ENCODE measurements at places on chromosomes 16 and 17. TPM values are rescaled to one million over a fixed set of nuclear protein-coding genes. Genes with fewer than 3 reads are reported as not detected.
A peak's percentile ranks its signal among the peaks of the same experiment; 100 is the strongest.

Gene SAMD14
- 21.5 TPM for total RNA-seq

DNA sequence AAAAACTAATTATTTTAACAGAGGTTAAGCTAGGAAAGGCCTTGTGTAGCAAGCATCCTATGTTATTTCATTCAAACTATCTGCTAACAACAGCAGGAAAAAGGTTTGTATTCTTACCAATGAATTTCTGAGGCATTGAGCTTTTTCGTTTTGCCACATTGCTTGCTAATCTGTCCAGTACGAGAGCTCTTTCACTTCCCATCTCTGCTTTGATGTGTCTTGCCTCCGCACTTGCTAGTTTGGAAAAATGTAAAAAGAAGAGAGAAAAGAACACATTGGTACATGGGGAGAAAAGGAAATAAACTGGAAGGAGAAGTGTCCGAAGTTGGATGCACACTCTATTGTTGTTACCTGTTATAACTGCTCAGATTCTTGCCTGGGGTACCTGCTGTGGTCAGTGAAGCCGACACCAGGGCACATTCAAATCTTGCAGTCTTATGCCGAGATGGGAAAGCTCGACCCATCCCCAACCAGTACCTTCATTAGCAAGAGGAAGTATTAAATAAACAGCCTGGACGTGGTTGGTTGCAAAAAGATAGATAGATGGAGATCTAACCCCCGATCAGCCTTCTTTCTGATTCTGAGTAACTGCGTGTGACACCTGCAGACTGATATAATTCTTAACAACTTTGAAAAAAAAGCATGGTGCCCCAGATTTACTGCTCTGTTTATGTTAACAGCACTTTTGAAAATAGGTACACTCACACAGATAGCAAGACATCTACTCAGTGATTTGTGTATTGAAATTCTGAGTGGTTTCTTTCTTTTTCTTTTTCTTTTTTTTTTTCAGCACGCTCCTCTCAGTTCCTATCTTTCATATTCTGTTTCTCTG is 40.0 kb downstream of the GRB7 start:
- H3K4me1 ChIP-seq = peaks cover 9% of the 10 kb centered on the region
- no peaks in the 10 kb centered on the region for H3K27me3 ChIP-seq
- H3K4me3 ChIP-seq = peak overlapping the region; percentile 34
- H3K27ac ChIP-seq = peak overlapping the region; percentile 33

- H3K27ac ChIP-seq = no peak overlapping the region
- no peak overlapping the region for H3K4me3 ChIP-seq
- no peak for DNase-seq
- H3K36me3 ChIP-seq = no peaks in the 10 kb centered on the region
- H3K27me3 ChIP-seq = peaks cover 63% of the 10 kb centered on the region
These were observed 12.6 kb downstream of the RBFOX3 start for GRCh38 chr17:79597996-79598895.

DNA sequence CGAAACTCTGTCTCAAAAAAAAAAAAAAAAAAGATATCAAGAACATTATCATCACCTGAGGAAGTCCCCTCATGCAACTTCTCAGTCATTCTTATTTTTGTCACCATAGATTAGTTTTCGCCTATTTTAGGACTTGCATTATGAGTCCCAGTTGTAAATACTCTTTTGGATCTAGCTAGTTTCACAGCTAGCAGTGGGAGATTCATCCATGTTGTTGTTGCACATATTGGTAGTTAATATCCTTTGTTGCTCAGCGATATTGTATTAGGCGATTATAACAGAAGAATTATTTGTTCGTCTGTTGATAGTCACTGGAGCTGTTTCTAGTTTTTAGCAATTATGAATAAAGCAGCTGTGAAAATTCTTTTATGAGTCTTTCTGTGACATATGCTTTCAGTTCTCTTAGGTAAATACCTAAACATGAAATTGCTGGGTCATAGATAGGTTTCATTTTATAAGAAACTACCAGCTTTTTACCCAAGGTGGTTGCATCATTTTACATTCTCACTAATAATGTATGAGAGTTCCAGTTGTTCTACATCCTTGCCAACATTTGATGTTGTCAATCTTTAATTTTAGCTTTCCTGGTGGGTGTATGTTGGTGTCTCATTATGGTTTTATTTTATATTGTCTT is 40.7 kb upstream of the MAP3K14 start:
- H3K4me3 ChIP-seq = no peak overlapping the region
- no peaks in the 10 kb centered on the region for H3K27me3 ChIP-seq
- no peaks in the 10 kb centered on the region for H3K4me1 ChIP-seq
- no peaks in the 10 kb centered on the region for H3K36me3 ChIP-seq

DNA sequence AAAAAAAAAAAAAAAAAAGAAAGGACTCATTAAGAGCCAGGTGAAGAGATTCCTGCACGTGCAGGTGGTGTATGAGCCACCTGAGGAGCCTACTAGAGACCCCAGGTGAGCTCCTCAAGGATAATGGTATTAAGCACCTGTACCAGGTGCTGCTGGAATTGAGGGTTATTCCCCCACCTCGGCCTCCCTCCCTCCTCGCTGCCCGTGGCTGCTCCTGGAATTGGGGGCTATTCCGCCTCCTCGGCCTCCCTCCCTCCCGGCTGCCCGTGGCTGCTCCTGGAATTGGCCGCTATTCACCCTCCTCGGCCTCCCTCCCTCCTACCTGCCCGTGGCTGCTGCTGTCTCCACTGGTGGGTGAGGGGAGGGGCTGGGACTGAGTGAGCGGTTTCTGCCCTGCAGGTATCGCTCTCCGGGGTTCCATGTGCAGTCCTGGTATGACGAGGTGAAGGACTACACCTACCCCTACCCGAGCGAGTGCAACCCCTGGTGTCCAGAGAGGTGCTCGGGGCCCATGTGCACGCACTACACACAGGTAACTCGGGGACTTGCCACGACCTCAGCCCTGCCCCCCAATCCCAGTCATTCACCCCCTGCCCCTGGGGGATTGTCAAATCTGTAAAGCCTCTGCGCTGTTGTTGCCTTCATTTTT is 29.3 kb downstream of the CRISPLD2 start:
- H3K27ac ChIP-seq = no peak overlapping the region
- DNase-seq = no peak
- peaks cover 27% of the 10 kb centered on the region for H3K36me3 ChIP-seq
- H3K4me3 ChIP-seq = no peak overlapping the region

GRCh38 chr17:66468241-66469087 is 166.1 kb downstream of the PRKCA start:
- peaks cover 45% of the 10 kb centered on the region for H3K4me1 ChIP-seq
- no peaks in the 10 kb centered on the region for H3K27me3 ChIP-seq
- no peak overlapping the region for H3K4me3 ChIP-seq
- DNase-seq = no peak

GRCh38 chr17:80294210-80294609 is 33.6 kb downstream of the RNF213 start:
- no peaks in the 10 kb centered on the region for H3K4me1 ChIP-seq
- no peak overlapping the region for H3K4me3 ChIP-seq
- H3K27me3 ChIP-seq = no peaks in the 10 kb centered on the region
- no peak overlapping the region for H3K27ac ChIP-seq
- no peak for DNase-seq

- H3K4me1 ChIP-seq = peaks cover 62% of the 10 kb centered on the region
- peak; percentile 99 for DNase-seq
- H3K4me3 ChIP-seq = peak overlapping the region; percentile 72
- H3K27me3 ChIP-seq = no peaks in the 10 kb centered on the region
- H3K27ac ChIP-seq = peak overlapping the region; percentile 95
- no peaks in the 10 kb centered on the region for H3K36me3 ChIP-seq
These were observed 1.0 kb downstream of the MNT start for GRCh38 chr17:2399572-2400473.

GRCh38 chr17:14923981-14924380 is 341.1 kb downstream of the PMP22 start:
- H3K4me3 ChIP-seq = no peak overlapping the region
- H3K27me3 ChIP-seq = no peaks in the 10 kb centered on the region
- no peak overlapping the region for H3K27ac ChIP-seq
- no peaks in the 10 kb centered on the region for H3K4me1 ChIP-seq
- no peaks in the 10 kb centered on the region for H3K36me3 ChIP-seq
- DNase-seq = no peak

- no peak overlapping the region for H3K4me3 ChIP-seq
- H3K36me3 ChIP-seq = no peaks in the 10 kb centered on the region
- DNase-seq = peak; percentile 55
- H3K27ac ChIP-seq = no peak overlapping the region
- peaks cover 16% of the 10 kb centered on the region for H3K27me3 ChIP-seq
These were observed 20.4 kb downstream of the ALOX12B start for GRCh38 chr17:8066841-8067775.

GRCh38 chr17:73476890-73477350 is 165.1 kb upstream of the CDC42EP4 start:
- no peak overlapping the region for H3K27ac ChIP-seq
- no peaks in the 10 kb centered on the region for H3K36me3 ChIP-seq
- H3K4me3 ChIP-seq = no peak overlapping the region
- no peaks in the 10 kb centered on the region for H3K4me1 ChIP-seq
- DNase-seq = no peak

DNA sequence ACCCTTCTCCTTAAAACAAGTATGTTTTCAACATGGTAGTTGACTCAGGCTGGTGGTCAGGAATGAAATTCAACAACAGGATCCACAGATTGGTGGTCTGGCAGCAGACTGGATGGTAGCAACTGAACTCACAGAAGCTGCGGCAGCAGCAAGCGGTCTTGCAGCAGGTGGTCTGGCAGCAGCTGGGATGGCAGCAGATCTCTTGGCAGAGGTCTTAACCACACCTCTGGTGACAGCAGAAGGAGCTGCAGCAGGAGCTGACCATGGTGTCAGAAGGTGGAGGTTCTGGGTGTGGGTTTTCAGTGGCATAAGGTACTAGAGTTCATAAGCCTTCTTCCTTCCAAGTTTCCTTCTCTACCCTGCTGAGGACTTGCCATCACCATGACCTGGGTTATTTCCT is 2.2 kb upstream of the KRTAP4-1 start:
- H3K36me3 ChIP-seq = no peaks in the 10 kb centered on the region
- H3K27ac ChIP-seq = no peak overlapping the region
- H3K4me1 ChIP-seq = no peaks in the 10 kb centered on the region
- no peak for DNase-seq

DNA sequence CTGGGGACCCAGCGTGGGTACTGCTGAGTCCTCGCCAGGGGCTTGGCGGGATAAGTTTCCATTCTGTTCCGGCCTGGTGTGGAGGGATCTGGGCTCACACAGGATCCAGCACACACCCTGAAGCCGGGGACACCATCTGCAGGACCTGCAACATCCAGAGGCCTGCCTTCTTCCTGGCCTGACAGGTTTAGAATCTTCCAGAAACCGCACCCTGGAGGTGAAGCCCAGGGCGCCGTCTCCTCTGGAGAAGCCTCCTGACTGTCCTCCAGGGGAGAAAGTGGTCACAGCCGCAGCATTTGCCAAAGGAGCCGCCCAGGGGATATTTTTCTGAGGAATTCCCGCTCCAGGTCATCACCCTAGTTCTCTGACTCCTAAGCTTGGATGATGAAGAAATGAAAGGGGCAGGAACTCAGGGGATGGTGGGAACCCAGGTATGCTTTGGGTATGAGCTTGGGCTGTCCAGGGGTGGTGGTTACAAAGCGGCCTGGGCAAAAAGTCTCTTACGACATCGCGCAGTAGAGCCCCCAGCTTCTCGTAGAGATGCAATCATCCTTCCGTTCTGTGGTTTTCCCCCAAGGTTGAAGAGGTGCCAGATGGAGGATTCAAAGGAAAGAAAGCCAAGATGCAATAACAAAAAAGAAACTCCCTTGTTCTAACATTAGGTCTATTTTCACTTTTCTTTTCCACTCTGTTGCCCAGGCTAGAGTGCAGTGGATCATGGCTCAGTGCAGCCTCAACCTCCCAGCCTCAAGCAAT is 9.1 kb upstream of the CRISPLD2 start:
- H3K36me3 ChIP-seq = no peaks in the 10 kb centered on the region
- DNase-seq = no peak
- no peak overlapping the region for H3K27ac ChIP-seq
- H3K4me3 ChIP-seq = no peak overlapping the region

GRCh38 chr17:79633154-79633553 is 22.3 kb upstream of the RBFOX3 start:
- no peak overlapping the region for H3K27ac ChIP-seq
- H3K4me1 ChIP-seq = no peaks in the 10 kb centered on the region
- H3K36me3 ChIP-seq = no peaks in the 10 kb centered on the region
- peak; percentile 48 for DNase-seq

DNA sequence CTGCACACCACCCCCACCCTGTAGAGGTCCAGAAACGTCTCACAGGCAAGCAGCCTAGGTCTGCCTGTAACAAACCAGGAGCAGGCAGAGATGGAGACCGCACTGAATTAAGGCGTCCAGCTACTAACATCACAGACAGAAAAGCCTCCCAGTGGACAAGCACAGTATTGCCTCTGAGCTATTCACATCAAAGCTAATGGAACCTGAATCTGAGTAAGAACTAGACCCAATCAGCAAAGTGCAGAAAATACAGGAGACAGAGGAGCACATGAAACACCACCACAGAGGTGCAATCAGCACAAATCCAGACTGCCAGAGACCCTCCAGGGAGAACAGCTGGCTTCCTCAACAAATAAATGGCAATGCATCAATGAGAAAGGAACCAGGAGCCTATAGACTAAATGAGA is 22.2 kb upstream of the PEMT start:
- H3K4me3 ChIP-seq = no peak overlapping the region
- DNase-seq = no peak
- H3K36me3 ChIP-seq = no peaks in the 10 kb centered on the region
- H3K27ac ChIP-seq = no peak overlapping the region
- H3K27me3 ChIP-seq = no peaks in the 10 kb centered on the region

Data from upper lobe of right lung (tissue), 1 donor.